Germinal center (tissue), 1 donor: ENCODE measurements at places on chromosomes 5 and 9.

- DNase-seq: no peak
Observed at GRCh38 chr9:135009051-135009560, 78.4 kb upstream of the OLFM1 start.

DNA sequence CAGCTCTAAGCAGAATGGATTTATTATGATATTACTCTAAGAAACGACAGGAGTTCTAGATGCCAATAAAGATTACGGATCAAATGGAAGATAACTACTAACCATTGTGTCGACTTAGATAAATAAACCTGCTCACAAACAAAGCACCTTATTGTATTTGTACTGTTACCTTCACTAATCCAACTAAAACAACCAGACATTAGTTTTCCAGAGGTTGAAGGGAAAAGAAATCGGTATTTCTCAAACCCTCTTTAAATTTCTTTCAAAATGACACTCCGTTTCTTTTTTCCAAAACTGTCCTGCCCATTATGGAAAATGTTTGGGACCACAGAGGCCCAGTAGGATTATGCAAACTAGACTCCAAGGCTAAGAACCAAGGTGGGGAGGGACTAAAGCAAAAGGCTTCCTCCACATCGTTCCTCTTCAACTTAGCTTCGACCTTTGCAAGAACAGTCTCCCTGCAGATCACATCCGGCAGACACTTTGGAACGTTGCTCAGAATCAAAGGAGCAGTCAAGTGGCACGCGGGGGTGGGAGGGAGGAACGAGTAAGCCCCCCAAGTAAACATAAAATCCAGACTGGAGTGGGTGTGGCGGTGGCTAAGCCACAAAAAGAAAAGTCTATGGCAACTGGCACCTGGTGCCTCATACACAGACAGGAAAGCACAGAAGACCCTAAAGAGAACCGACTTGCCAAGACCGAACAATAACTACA, 2.7 kb downstream of the MLLT3 start:
- DNase-seq: no peak

- DNase-seq: no peak
Observed at GRCh38 chr9:77384406-77384805, 207.1 kb downstream of the VPS13A start.

DNA sequence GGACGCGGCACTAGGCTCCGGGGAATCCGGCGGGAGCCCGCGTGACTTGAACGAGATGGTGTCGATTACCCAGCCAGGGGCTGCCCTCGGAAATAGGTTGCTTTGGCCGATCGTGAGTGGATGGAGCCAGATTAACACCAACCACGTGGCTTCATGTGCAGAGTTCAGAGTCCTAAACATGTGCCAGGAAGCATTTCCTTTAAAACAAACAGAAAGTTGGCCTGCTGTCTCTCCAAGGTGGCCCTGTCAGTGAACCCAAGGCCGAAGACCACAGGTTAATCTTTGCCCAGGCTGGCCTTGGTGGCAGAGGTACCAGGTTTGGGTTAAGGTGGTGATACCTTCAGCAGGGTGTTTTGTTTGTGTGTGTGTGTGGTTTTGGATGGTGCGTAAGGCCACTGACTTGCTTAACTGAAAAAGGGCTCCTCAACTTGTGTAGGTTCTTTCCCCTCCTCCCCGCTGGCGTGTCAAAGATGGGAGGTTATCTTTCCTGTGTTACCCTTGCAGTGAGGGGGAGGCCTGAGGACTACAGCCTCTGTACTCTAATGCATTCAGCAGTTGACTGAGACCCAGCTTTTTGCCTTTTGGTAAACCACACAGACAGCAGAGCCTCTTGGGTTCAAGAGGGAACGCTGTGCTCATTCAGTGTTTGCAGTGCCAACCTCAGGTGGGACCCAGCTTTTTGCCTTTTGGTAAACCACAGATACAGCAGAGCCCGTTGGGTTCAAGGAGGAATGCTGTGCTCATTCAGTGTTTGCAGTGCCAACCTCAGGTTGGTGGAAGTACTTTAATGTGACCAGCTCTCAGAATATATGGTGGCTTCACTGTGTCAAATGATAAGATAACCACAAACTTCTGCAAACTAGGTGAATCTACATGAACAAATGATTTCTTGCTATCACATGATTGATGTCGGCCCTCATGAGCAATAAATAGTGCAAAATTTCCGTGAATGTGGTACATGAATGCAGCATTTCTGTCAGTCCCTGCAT, 1.4 kb downstream of the IQGAP2 start:
- peak; percentile 3 for DNase-seq

- no peak for DNase-seq
Observed at GRCh38 chr5:38758774-38759600, 86.8 kb upstream of the OSMR start.

- DNase-seq: no peak
Observed at GRCh38 chr9:134336228-134336627, 10.0 kb downstream of the RXRA start.

- no peak for DNase-seq
Observed at GRCh38 chr9:7201196-7201595, 443.4 kb downstream of the KDM4C start.

DNA sequence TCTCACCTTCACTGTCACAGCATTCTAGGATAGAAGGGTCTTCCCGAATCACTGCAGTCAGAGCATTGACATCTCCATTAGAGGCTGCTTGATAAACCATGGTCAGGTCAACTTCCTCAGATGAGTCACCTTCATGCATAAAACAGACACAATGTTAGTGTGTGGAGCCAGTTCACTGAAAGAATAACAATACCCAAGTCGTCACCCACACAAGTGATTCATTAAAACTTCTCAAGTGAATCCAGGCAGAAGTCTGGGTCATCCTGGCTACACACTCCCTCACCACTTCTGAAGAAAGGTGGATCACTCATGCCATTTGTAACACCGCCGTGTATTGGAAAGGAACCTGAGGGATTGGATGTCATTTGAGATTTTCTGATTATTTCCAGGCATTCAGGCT, 49.6 kb downstream of the ANKRD55 start:
- DNase-seq: no peak

DNA sequence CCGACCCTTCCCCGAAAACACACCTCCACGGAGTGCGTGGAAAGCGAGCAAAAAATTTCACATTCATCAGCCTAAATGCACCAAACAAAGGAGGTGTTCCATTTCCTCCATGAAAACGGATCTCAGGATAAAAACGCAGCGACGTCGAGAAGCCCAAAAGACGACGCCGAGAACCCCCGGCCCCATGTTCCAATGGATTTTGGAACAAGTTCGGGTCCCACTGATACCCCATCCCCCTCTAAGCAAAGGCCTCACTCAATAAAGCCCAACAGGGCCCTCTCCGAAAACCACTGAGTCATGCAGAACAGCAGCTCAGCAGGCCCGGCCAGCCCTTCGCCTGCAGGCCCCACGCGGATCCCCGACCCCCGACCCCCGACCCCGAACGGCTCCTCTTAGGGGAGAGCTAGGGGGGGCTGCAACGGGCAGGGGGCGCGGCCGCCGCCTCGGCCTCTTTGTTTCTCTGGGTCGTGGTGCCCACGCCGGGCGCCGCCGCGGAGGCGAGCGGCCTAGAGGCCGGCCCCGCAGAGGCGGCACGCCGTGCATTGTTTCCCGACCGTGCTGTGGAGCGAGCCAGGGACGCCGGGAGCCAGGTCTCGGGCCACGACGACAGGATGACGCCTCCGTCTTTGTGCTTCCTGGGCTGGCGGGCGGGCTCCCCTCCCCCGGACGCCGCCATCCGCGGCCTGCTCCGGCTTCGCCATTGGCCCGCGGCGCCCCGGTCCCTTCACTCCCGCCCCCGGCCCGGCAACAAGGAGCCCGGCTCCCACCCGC, 915 bp downstream of the ZFAND5 start:
- peak; percentile 83 for DNase-seq

DNA sequence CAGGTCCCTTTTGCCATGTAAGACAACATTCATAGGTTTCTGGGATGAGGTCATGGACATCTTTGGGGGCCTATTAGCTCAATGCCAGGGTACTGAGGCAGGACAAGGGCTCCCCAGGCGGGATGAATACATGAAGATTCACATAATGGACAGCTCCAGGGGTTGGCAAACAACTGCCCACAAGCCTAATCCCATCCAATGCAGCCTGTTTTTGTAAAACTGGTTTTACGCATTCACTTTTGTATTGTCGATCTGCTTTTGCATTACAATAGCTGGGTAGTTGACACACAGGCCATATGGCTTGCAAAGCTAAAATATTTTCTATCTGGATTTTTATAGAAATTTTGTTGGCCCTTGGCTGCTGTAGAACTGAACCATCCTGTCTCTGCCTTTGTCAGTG, 248.5 kb upstream of the PANK3 start:
- DNase-seq: no peak

DNA sequence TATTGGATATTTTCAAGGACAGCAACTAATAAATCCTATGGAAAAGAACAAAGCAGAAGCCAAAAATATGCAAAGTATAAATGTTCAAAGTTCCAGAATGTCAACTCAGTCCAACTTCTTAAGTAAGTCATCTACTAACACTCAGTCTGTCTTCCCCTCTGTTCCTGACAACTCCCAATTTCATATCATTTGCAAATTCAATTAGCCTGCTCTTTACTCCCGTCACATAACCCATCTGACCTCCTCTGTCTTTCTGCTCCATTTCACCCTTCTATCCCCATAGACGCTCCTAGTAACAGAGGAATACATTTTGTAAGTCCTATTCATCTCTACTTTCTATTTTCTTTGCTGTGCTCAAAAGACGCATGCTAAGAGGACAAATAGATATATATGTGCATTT, 659.8 kb upstream of the MEF2C start:
- no peak for DNase-seq

DNA sequence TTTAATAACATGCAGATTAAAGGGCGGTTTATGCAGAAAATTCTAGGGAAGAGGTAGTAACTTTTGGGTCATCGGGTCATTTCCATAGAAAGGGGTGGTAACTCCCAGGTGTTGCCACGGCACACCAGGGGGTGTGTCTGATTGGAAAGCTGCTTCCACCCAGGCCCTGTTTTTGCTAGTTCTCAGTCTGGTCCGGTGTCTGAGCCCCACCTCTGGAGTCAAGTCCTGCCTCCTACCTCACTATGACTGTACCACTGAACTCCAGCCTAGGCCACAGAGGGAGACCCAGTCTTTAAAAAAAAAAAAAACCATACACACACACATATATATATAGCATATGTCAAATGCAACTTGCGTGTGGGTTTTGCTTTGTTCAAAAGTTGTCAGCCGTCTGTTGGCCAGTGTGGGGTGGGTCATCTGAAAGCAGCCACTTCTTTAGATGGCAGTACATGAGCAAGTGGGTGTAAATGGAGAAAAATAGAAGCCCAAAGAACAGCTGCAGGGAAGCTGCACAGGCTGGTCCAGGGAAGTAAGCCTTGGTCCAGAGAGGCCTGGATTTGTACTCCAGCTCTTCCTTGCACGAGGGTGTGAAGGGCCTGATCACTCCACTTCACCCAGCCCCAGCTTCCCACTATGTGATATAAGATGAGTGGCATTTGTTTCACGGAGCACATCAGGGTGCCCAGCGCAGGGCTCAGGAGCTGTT, 110.7 kb upstream of the SPRY4 start:
- DNase-seq: no peak

- DNase-seq: no peak
Observed at GRCh38 chr5:108801776-108802175, 54.1 kb downstream of the FER start.

- no peak for DNase-seq
Observed at GRCh38 chr5:60698336-60698735, 1.6 kb downstream of the DEPDC1B start.

- DNase-seq: no peak
Observed at GRCh38 chr5:75367401-75367800, 30.4 kb downstream of the HMGCR start.

- no peak for DNase-seq
Observed at GRCh38 chr5:113381791-113382190, 53.0 kb downstream of the TSSK1B start.

DNA sequence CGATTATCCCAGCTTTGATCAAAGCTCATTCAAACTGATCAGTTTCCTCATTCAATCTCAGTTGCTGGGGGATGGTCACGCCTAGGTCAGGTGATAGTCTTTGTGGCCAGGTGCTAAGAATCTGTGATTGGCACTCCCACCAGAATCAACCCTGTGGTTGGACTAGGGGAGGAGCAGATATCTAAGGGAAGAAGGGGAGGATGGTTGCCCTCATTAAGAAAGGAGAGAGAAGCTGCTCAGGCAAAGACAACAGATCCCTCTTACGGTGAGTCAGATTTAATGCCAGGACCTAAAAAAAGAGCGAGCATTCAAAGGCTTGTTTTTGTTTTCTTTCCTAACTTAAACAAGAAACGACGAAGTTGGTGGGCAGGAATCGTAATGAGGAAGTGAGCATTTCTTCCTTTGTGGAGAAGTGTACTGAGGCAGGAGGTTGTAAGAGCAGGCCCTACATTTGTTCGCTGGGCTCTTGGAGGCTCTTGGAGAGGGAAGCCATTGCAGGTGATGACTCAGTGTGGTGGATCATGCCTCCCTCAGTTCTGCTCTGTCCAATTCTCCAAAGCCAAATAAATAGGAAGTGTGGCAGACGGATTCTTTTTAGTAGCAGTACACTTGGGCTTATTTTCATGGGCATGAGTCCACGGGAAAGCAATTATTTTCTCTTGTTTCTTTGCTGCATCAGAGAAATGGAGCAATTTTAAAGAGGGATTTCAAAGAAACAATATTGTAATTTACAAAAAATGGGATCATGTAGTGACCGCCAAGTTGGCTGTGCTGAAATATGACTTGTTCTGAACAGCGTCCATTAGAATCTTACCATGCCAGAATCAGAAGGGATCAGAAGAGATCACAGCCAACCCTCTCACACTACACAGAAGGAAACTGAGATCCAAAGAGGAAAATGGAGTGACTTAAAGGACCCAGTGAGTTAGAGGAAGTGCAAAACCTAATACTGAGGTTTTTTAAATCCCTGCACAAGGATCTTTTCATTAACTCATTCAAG, 18.7 kb upstream of the TGFBR1 start:
- no peak for DNase-seq

DNA sequence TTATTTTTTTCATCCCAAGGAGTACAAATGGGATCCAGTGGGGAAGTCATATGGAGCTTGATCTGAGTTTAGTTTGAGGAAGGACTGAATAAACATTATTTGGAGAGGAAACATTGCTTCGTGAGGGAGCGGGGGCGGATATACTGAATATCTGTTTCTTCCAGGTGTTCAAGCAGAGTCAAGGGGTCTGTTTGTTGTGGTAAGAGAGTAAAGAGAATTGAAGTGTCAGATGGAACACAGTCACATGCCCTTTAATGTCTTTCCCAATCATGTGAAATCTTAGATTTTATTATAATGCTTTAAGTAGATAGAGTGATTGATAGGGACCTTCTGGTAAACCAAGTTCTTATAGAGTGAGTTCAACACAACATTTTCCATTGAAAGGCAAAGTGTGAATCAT, 33.7 kb downstream of the DDX46 start:
- DNase-seq: no peak

- DNase-seq: no peak
Observed at GRCh38 chr5:75466006-75466716, 45.3 kb downstream of the CERT1 start.

DNA sequence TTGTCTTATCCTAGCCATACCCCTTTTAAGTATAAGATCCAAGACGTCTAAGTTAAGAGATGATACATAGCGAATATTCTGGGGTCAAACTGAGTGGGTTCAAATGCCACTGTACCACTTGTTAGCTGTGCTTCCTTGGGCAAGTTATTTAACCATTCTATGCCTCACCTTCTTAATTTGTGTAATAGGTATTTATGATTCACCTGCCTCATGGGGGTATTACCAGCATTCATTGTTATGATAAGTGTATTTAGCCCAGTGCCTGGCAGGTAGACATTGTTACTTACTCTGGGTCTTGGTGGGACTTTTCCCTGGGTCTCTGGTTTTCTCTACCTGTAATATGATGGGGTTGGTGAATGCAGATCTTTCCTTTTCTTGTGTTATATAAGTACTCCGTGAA, 3.8 kb downstream of the LARP1 start:
- no peak for DNase-seq

- peak; percentile 14 for DNase-seq
Observed at GRCh38 chr9:91117959-91118703, 243.6 kb downstream of the AUH start.
